DND-41 (cell line): ENCODE measurements at places on chromosomes 7 and 10.

DNA sequence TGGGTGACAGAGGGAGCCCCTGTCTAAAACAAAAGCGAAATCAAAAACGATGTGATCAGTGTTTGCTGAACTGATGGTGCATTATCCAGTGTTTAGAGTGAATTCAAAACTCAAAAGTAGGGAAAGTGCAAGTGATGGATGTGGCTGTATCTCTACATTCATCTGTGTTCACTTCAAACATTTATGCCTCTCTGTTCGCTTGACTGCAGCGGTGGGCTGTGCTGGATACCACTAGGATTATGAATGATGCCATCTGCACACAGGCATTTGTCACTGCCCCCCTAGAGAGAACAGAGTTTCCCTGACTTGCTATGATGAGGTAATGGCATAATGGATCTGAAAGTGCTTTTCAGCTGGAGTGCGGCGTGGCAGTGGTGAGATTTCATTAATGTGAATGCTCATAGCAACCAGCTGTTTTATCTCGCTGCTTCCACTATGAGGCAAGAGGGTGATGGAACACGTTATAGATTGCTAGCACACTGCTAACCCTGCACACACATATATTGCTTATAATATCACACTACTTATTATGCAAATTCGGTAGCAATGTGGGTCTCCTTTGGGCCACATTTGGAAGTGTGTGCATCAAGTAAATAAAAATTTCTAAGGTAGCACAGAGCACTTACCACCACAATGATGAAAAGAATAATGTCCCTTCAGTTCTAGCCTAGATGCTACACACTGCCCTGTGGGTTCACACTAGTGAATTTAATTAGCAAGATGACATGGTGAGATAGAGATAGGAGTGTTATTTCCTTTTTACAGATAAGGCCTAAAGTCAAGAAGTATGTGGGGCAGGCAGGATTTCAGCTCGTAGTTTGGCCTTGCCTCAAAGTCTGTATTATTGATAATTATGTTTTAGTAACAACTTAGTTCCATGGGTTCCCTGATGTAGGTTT lies 164.7 kb downstream of the CAMK1D start:
- H3K27ac ChIP-seq = no peak overlapping the region
- H3K36me3 ChIP-seq = no peaks in the 10 kb centered on the region
- H3K27me3 ChIP-seq = no peaks in the 10 kb centered on the region
- no peaks in the 10 kb centered on the region for H3K4me1 ChIP-seq
- DNase-seq = no peak

DNA sequence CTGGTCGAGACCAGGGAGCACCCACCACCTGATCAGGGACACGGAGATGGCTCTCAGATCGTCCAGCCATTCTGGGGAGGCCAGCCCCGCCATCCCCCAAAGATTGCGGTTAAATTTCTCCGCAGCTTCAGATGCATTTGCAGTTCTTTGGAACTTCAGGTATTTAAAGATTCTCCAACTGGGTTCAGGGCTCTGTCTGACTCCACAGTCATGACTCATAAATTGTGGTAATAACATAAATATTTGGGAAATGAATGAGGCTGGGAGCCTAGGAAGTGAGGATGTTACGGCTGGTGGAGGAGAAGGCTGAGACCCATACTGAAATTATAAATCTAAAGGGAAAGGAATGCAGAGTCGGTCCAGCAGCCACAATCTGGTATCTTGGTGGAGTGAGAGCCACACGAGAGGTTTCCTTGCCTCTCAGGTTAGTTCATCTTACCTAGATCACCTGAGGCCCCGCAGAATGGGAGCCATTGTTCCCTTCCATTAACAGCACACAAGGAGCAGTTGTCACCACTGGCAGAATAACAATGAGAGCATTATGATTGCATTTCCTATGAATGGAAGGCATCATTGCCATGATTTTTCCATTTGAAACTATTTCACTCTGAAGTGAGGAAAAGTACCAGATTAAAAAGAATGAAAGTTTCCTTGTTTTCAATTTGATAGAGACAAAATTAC lies 26.7 kb upstream of the DNAJB6 start:
- no peak overlapping the region for H3K27ac ChIP-seq
- no peak overlapping the region for H3K4me3 ChIP-seq
- no peaks in the 10 kb centered on the region for H3K27me3 ChIP-seq
- H3K36me3 ChIP-seq = no peaks in the 10 kb centered on the region

DNA sequence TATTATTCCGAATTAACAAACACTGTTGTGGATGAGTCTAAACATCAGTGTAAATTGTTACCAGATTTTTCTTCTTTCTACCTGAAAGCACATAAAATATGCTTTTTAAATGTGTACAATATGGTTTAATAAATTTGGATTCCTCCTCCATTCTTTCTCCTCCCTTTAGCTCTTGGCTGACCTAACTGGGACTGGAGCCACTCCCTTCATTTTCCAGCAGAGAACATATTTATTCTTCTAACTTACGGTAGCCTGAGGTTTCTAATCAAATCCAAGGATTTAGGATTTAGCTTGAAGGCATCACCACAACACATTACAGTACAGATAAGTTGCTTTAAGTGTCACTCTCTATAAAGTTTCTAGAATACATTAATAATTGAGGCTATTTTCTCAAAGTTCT lies 88.2 kb upstream of the SEMA3C start:
- H3K4me1 ChIP-seq = no peaks in the 10 kb centered on the region
- no peaks in the 10 kb centered on the region for H3K27me3 ChIP-seq
- H3K4me3 ChIP-seq = no peak overlapping the region
- no peak overlapping the region for H3K27ac ChIP-seq

GRCh38 chr10:44977287-44978212 lies 1.1 kb downstream of the DEPP1 start:
- DNase-seq = no peak
- H3K4me1 ChIP-seq = peaks cover 29% of the 10 kb centered on the region
- no peaks in the 10 kb centered on the region for H3K27me3 ChIP-seq
- no peak overlapping the region for H3K27ac ChIP-seq

GRCh38 chr7:141916099-141916498 lies at the start of gene OR9A4:
Gene OR9A4 (plus strand): TSS chr7:141916399. CDS start chr7:141918876, 2,477 bp downstream.
- peaks cover 9% of the 10 kb centered on the region for H3K27me3 ChIP-seq
- H3K27ac ChIP-seq = no peak within 1 kb of the TSS
- no peaks in the 10 kb centered on the region for H3K36me3 ChIP-seq
- H3K4me3 ChIP-seq = no peak within 1 kb of the TSS
- no peak for DNase-seq

DNA sequence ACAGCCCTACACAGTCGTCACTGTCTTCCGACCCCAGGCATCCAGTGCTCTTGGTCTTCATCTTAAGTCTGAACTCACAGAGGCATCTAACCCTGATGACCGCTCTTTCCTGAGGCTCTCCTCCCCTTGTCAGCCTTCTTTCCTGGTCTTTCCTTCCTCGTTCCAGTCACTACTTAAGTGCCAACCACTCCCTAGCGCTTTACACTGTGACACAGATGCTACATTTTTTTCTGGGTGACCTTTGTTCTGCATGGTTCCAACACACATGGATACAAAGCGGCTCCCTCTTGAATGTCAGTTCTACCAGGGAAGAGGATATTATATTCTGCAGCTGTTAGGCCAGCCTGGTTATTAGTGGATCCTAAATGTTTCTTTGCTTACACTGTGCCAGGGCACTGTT lies 12.7 kb downstream of the YWHAG start:
- H3K4me3 ChIP-seq = no peak overlapping the region
- DNase-seq = no peak
- H3K27me3 ChIP-seq = no peaks in the 10 kb centered on the region
- H3K36me3 ChIP-seq = peaks cover 92% of the 10 kb centered on the region
- H3K27ac ChIP-seq = no peak overlapping the region

- no peak overlapping the region for H3K4me3 ChIP-seq
- H3K27me3 ChIP-seq = peaks cover 18% of the 10 kb centered on the region
- no peak for DNase-seq
- H3K27ac ChIP-seq = no peak overlapping the region
- H3K36me3 ChIP-seq = no peaks in the 10 kb centered on the region
These were observed 95.8 kb downstream of the WNT2 start for GRCh38 chr7:117227091-117227490.

DNA sequence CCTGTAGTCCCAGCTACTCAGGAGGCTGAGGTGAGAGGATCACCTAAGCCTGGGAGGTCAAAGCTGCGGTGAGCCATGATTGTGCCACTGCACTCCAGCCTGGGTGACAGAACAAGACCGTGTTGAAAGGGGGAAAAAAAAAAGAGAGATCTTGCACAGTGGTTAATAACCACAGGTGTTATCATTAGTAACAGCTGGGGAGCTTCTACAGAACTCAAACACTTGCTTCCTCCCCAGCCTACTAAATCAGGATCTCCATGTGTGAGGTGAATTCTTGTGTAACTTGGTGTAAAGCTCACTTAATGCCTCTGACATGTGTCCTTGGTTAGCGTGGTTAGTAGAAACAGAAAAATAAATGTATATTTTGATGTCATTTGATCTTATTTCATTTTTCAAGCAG lies 43.9 kb upstream of the BMS1 start:
- H3K27me3 ChIP-seq = no peaks in the 10 kb centered on the region
- H3K4me1 ChIP-seq = no peaks in the 10 kb centered on the region
- DNase-seq = no peak
- no peak overlapping the region for H3K4me3 ChIP-seq
- H3K27ac ChIP-seq = no peak overlapping the region

DNA sequence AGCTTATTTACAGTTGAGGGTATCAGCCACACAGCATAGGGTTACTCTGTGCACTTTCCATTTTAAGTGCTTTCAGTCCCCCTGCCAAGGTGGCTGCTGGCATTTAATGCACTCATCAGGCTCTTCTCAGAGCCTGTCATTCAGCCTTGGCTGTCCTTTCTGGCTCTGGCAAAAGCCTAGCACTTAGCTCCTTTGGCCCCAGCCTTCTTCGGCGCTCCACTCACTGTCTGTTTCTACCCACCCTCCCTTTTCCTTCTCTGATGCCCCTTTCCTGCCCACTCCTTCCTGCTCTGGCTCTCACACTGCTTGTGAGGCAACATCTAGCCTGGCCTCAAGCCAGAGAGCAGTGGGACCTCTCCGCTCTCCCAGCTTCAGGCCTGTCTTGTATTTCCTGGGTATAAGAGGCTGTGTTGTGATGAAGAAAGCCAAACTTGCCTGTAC lies 60.2 kb downstream of the WIPF3 start:
- no peaks in the 10 kb centered on the region for H3K36me3 ChIP-seq
- H3K4me3 ChIP-seq = no peak overlapping the region
- DNase-seq = no peak
- no peak overlapping the region for H3K27ac ChIP-seq
- peaks cover 7% of the 10 kb centered on the region for H3K27me3 ChIP-seq
- no peaks in the 10 kb centered on the region for H3K4me1 ChIP-seq

GRCh38 chr10:45433716-45434469 lies 59.9 kb downstream of the ALOX5 start:
- no peak for DNase-seq
- no peaks in the 10 kb centered on the region for H3K4me1 ChIP-seq
- no peaks in the 10 kb centered on the region for H3K36me3 ChIP-seq
- no peak overlapping the region for H3K27ac ChIP-seq
- H3K27me3 ChIP-seq = no peaks in the 10 kb centered on the region

DNA sequence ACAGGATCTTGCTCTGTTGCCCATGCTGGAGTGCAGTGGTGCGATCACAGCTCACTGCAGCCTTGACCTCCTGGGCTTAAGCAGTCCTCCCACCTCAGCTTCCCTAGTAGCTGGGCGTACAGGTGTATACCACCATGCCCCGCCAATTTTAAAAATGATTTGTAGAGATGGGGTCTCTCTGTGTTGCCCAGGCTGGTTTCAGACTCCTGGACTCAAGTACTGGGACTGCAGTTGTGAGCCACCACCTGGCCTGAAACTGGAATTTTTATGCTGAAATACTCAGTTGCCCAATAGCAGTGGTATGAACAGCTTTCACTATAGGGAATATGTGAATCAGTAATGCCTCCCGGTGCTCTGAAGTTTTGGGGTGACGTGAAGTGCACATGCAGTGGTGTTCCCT lies 7.6 kb downstream of the ZRANB1 start:
- no peaks in the 10 kb centered on the region for H3K27me3 ChIP-seq
- no peak overlapping the region for H3K27ac ChIP-seq
- DNase-seq = no peak
- no peak overlapping the region for H3K4me3 ChIP-seq

DNA sequence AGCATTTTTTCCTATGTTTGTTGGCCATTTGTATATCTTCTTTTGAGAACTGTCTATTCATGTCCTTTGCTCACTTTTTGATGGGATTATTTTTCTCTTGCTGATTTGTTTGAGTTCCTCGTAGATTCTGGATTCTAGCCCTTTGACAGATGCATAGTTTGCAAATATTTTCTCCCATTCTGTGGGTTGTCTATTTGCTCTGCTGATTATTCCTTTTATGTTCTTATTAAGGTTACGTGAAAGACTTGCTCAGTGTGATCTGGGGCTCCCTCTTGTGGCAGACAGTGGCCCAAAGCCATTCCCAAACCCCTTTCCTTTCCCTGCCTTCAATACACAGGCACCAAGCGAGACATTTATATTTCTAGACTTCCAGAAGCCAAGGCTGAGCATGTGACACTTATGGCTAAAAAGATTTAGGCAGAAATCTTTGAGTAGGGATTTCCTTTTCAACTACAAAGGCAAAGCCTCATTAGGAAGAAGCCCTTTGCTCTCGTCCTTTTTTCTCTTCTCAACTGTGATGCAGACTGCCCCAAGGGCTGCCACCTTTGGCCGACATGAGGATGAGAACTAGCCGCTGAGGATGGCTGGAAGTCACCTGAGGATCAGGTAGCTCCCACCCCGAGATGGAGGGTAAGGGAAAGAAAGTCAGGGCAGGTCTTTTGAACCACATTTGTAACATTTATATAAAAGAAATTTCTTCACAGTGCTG lies 23.6 kb downstream of the ST8SIA6 start:
- H3K4me1 ChIP-seq = peaks cover 17% of the 10 kb centered on the region
- peak; percentile 68 for DNase-seq
- H3K27ac ChIP-seq = no peak overlapping the region
- no peak overlapping the region for H3K4me3 ChIP-seq
- H3K27me3 ChIP-seq = peaks cover 21% of the 10 kb centered on the region
- no peaks in the 10 kb centered on the region for H3K36me3 ChIP-seq

GRCh38 chr7:138768241-138768640 lies 29.6 kb upstream of the TMEM213 start:
- no peaks in the 10 kb centered on the region for H3K36me3 ChIP-seq
- H3K27ac ChIP-seq = no peak overlapping the region
- H3K4me3 ChIP-seq = no peak overlapping the region
- no peak for DNase-seq
- 0 out of 2 replicates have a peak, but pooled peaks cover 2% of the 10 kb centered on the region for H3K4me1 ChIP-seq

- no peaks in the 10 kb centered on the region for H3K4me1 ChIP-seq
- H3K27ac ChIP-seq = no peak overlapping the region
- H3K27me3 ChIP-seq = no peaks in the 10 kb centered on the region
- no peak overlapping the region for H3K4me3 ChIP-seq
These were observed 76.2 kb downstream of the TMEM26 start for GRCh38 chr10:61376908-61377368.

- H3K27ac ChIP-seq = no peak overlapping the region
- no peaks in the 10 kb centered on the region for H3K36me3 ChIP-seq
- H3K4me1 ChIP-seq = no peaks in the 10 kb centered on the region
- DNase-seq = peak; percentile 46
These were observed 13.1 kb downstream of the UMAD1 start for GRCh38 chr7:7653593-7654187.

GRCh38 chr10:133159950-133160825 lies at the start of gene KNDC1:
Gene KNDC1 (plus strand): TSS chr10:133160219. CDS start chr10:133160468, 249 bp downstream.
- H3K27me3 ChIP-seq = no peaks in the 10 kb centered on the region
- no peak for DNase-seq
- no peaks in the 10 kb centered on the region for H3K4me1 ChIP-seq
- H3K27ac ChIP-seq = no peak within 1 kb of the TSS
